Spleen (tissue), 13 donors: ENCODE measurements at places on chromosomes 6 and 20.

- no peaks in the 10 kb centered on the region for H3K4me1 ChIP-seq
- peak overlapping the region; percentile 77 for H3K27ac ChIP-seq
- DNase-seq = no peak
- H3K4me3 ChIP-seq = peak overlapping the region; percentile 88
These were observed 1.1 kb upstream of the LCA5 start for GRCh38 chr6:79538106-79538971.

- DNase-seq = no peak
- no peaks in the 10 kb centered on the region for H3K36me3 ChIP-seq
- H3K4me3 ChIP-seq = no peak overlapping the region
- H3K4me1 ChIP-seq = peaks cover 9% of the 10 kb centered on the region
These were observed 95.6 kb downstream of the UST start for GRCh38 chr6:148842296-148843019.

GRCh38 chr6:106975738-106976064, 1.2 kb upstream of the CD24 start:
- peaks cover 60% of the 10 kb centered on the region for H3K4me1 ChIP-seq
- no peaks in the 10 kb centered on the region for H3K36me3 ChIP-seq
- H3K27ac ChIP-seq = peak overlapping the region; percentile 71

- peak; percentile 40 for DNase-seq
- H3K36me3 ChIP-seq = no peaks in the 10 kb centered on the region
- no peak overlapping the region for H3K4me3 ChIP-seq
- H3K27ac ChIP-seq = no peak overlapping the region
- no peaks in the 10 kb centered on the region for H3K27me3 ChIP-seq
These were observed 45.8 kb downstream of the GINS1 start for GRCh38 chr20:25453035-25453810.

- peaks cover 10% of the 10 kb centered on the region for H3K4me1 ChIP-seq
- H3K4me3 ChIP-seq = peak overlapping the region; percentile 39
- peaks cover 14% of the 10 kb centered on the region for H3K27me3 ChIP-seq
- no peak overlapping the region for H3K27ac ChIP-seq
- no peaks in the 10 kb centered on the region for H3K36me3 ChIP-seq
- DNase-seq = no peak
These were observed 13.0 kb downstream of the RPP21 start for GRCh38 chr6:30357678-30358540.

DNA sequence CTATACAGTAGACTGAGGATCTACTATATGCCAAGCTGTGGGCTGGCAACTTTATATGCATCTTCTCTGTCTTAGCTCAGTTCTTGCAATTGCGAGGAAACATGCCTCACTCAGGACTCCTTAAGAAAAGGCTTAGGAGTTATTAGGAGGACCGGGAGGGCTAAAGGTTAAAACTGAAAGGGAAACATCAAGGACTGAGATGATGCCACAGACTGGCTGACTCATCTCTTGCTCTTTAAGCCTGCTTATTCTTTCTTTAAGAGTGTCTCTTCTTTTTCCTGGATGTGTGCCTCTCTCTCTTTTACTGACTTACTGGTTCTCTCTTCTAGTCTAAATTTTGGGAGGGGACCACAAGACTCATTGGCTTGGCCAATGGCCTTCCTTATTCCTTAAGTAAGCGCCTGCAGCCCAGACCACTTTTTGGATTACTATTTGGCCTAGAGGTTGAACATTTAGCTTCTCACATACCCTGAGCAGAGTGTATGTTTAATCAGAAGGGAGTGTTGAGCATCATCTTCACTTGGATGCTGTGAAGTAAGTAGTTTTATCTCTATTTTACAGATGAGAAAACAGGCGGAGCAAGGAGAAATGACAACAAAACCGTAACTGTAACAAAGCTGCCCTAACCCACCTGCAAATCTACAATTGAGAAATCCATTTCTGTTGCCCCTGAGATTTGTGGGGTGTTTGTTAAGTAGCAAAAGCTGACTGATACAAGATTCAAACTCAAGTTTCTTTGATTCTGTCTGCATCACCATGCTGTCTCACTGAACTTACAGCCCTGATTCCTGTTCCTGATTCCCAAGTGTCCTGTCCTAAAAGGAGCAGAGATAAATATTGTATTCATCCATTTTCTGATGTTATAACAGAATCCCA, 7.2 kb upstream of the SDC4 start:
- no peaks in the 10 kb centered on the region for H3K36me3 ChIP-seq
- no peak overlapping the region for H3K4me3 ChIP-seq
- DNase-seq = no peak
- H3K4me1 ChIP-seq = peaks cover 32% of the 10 kb centered on the region
- H3K27ac ChIP-seq = peak overlapping the region; percentile 27

- no peaks in the 10 kb centered on the region for H3K36me3 ChIP-seq
- no peak overlapping the region for H3K4me3 ChIP-seq
- H3K27me3 ChIP-seq = no peaks in the 10 kb centered on the region
- no peak for DNase-seq
- H3K27ac ChIP-seq = no peak overlapping the region
- H3K4me1 ChIP-seq = no peaks in the 10 kb centered on the region
These were observed 113.6 kb upstream of the MAN1A1 start for GRCh38 chr6:119463081-119463626.

GRCh38 chr6:169824848-169825557, 73.6 kb downstream of the ERMARD start:
- no peak overlapping the region for H3K27ac ChIP-seq
- no peaks in the 10 kb centered on the region for H3K36me3 ChIP-seq
- peaks cover 45% of the 10 kb centered on the region for H3K27me3 ChIP-seq
- DNase-seq = peak; percentile 30
- H3K4me1 ChIP-seq = no peaks in the 10 kb centered on the region

DNA sequence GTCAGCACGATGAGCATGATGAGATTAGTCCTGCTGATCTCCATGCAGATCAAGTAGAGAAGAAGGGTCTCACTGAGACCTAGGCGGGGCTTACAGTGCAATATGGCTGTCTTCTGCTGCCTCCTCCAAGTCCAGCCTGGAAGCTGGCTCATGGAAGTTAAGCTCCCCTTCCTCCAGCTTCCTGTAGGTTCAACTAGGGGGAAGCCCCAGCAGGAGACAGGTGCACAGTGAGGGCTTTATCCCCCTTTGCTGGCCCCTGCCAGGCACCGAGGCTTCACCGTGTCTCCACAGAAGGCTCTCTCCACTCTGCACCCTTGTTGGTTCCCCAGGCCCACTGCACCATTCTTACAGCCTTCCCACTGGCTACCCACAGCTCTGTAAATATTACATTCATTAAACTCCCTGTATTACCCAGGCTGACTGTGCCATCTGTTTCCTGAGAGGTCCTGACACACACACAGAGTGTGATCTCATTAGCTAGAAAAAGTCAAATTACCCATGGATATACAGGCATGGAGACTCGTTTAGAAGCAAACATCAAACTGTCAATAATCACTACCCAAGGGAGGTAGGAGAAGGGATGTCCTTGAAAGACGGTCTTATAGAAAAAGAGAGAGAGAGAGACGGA, 90.4 kb downstream of the SLC2A10 start:
- H3K4me1 ChIP-seq = no peaks in the 10 kb centered on the region
- H3K4me3 ChIP-seq = no peak overlapping the region
- H3K27ac ChIP-seq = no peak overlapping the region

DNA sequence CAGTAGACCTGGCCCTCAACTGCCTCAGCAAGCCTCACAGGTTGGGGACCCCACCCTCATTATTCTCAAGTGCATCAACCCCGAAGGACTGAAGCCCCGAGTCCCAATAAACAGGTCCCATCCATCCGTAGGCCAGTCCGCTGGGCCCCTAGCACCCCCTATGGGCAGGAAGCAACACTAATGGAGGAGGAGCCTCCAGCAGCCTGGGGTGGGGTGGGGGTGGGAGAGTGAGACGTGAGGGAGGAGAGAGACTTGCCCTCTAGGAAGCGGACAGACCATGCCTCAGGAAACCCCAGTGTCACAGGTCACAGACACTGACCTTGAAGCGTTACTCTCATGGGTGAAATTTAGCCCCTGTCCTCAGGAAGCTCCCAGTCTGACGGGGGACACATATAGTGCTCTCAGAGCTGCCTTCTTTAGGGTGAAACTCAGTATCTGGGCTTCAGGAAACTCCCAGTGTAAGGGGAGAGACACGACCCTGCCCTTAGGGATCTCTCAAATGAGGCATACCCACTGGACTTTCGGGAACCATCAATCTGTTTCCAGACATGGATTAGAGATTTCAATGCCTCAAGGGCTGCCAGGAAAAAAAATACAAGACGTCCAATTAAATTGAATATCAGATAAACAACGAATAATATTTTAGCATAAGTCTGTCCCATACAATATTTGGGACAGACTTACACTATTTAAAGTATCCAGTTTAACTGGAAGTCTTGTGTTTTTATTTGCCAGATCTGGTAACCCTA, 125.8 kb downstream of the MRPL14 start:
- no peaks in the 10 kb centered on the region for H3K36me3 ChIP-seq
- no peak overlapping the region for H3K27ac ChIP-seq
- peaks cover 15% of the 10 kb centered on the region for H3K4me1 ChIP-seq
- H3K27me3 ChIP-seq = peaks cover 57% of the 10 kb centered on the region
- H3K4me3 ChIP-seq = peak overlapping the region; percentile 67

GRCh38 chr6:27591699-27592480, 119.0 kb upstream of the ZNF184 start:
- H3K4me3 ChIP-seq = no peak overlapping the region
- H3K36me3 ChIP-seq = no peaks in the 10 kb centered on the region
- no peak overlapping the region for H3K27ac ChIP-seq
- no peak for DNase-seq
- peaks cover 3% of the 10 kb centered on the region for H3K4me1 ChIP-seq

DNA sequence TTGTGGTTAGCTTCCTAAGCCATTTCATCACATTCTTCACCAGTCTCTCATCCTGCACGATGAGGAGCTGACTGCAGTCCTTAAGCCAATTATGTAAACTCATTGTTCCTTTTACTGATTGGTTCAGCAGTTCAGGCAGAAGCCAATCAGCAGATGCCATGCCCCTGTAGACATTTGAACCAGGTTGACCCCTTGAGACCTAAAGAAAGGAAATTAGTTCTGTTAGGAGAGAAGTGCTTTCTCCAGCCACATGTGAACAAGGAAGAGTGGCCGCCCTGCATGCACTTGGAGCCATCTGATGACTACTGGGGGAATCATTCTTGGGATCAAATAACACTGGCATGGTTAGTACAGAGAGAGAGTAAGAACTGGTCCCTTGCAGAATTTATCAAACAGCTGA, 535.2 kb upstream of the ID4 start:
- H3K4me3 ChIP-seq = no peak overlapping the region
- H3K4me1 ChIP-seq = no peaks in the 10 kb centered on the region
- H3K27ac ChIP-seq = no peak overlapping the region
- H3K27me3 ChIP-seq = no peaks in the 10 kb centered on the region
- no peak for DNase-seq

DNA sequence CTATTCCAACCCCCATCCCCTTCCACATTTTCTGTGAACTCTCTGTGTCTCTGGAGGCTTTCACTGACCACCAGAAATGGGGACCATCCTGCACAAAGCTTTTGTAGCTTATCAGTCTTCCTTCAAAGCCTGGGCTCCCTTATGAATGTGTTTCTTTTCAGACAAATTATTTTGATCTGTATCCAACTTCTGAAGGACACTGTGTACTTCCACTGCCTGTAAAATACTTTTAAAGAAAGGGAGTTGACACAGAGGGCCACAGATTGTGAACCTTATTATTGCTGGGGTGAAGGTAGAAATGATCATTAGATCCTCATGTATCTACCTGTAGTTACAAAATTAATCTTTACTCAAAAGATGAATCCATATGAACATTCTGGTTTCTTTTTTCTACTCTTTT, 135.6 kb downstream of the CARMIL1 start:
- H3K36me3 ChIP-seq = no peaks in the 10 kb centered on the region
- H3K27ac ChIP-seq = no peak overlapping the region
- no peaks in the 10 kb centered on the region for H3K27me3 ChIP-seq
- H3K4me3 ChIP-seq = no peak overlapping the region
- peaks cover 33% of the 10 kb centered on the region for H3K4me1 ChIP-seq

DNA sequence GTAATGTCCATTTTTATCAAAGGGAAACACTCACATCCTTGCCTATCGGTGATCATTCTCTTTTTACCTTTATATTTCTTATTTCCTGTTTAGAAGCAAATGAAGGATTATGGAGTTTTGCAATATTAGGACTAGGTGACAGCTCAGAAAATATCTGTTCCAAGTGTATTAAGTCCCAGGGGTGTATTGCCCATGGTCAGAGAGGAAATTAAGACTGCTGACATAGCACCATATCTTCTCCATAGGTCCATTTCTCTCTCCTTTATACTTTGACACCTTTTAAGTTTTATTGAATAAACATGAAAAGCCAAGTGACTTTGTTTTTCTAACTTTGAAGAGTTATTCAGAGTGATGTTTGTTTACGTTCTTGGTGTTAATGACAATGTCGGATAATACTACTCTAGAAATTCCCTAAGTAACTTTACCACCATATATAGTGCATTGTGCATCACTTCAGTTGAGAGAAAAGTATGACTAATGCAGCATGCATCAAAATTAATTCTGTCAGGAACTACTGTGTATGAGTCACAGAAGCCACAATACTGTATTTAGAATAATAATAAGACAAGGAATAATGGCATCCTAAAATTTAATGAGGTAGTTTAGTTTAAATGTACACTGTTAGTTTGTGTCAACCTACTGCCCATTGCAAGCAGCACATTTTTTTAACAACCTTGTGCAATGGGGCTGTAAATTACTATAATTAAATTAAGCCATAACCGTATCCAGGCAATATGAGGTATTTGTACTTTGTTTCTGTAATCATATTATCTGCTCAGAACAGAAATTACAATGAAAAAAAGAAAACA, 474.4 kb upstream of the RNF217 start:
- DNase-seq = no peak
- no peaks in the 10 kb centered on the region for H3K36me3 ChIP-seq
- no peak overlapping the region for H3K4me3 ChIP-seq
- H3K4me1 ChIP-seq = no peaks in the 10 kb centered on the region
- H3K27me3 ChIP-seq = no peaks in the 10 kb centered on the region
- no peak overlapping the region for H3K27ac ChIP-seq

DNA sequence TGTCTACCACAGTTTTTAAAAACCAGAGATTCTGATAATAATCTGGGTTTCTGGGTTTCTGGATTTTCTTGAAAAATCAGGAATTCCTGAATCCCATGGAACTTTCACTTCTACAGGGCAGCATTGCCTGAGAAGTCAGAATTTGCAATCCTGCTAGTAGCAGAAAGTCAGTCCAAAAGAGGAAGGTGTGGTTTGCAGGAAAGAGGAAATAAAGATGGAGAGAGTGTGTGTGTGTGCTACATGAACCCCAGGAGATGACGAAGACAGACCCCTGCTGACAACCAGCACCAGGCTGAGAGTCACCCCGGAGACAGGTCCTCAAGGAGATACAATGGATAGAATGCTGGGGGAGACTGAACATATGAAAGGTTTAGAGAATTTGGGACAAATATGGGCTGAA, 44.9 kb downstream of the PRND start:
- no peak for DNase-seq
- H3K27ac ChIP-seq = peak overlapping the region; percentile 27
- no peaks in the 10 kb centered on the region for H3K36me3 ChIP-seq
- peaks cover 45% of the 10 kb centered on the region for H3K4me1 ChIP-seq
- H3K27me3 ChIP-seq = no peaks in the 10 kb centered on the region
